ENCODE measurements at places on chromosomes 1 and 21. TPM values are rescaled to one million over a fixed set of nuclear protein-coding genes. Genes with fewer than 3 reads are reported as not detected.

DNA sequence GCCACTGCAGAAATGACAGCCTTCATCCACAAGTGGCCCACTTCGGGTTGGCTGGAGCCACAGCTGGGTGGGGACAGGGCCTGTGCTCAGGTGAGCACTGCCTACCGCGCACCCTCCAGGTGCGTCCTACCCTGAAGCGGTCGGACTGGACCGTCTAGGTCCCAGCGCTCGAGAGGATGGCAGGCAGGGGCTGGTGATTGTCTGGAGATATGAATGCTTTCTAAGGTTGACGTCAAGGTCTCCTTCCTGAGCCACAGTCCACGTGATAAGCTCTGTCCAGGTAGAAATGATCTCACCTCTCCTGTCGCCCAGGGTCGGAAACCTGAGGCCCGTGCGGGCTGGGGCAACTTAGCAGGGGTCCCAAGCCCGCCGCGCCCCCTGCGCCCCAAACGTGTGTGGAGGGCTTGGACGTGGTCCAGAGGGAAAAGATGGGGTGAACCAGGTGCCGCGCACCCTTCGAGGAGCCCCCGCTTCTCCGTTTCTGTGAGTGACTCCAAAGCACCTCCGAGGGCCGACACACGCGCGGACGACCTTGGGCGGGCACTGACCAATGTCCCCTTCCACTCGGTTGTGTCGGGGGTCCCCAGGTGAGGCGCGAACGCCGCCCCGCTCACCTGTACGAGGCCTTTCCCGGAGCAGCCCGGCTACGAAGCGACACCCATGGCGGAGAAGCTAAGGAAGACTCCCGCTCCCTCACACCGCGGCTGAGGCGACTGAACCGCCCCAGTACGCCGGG is 853 bp upstream of the DOP1B start:
- no peak for DNase-seq
- H3K27me3 ChIP-seq, result no peaks in the 10 kb centered on the region
- H3K27ac ChIP-seq, result peak overlapping the region; percentile 25
- peaks cover 10% of the 10 kb centered on the region for H3K4me1 ChIP-seq
- peaks cover 3% of the 10 kb centered on the region for H3K36me3 ChIP-seq
- H3K4me3 ChIP-seq, result peak overlapping the region; percentile 73

DNA sequence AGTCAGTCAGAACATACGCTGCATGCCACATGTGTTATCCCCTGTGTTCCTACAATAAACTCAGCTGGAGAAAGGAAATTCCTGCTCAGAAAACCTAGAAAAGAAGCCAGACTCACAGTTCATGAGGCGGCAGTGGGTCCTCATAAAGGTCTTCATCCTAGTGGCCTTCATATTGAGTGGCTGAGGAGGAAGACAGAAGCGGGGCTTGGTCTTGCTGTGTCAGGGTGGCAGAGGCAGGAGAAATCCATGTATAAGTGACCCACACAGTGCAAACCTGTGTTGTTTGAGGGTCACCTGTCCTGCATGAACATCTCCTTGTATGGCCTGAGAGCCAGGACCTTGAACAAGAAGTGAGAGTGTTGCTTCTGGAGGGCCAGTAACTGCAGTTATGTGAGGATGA is 4.0 kb upstream of the WNT3A start:
- DNase-seq, result no peak
- H3K27ac ChIP-seq, result no peak overlapping the region
- no peak overlapping the region for H3K4me3 ChIP-seq
- H3K36me3 ChIP-seq, result no peaks in the 10 kb centered on the region

GRCh38 chr21:41054018-41054578 is 113.9 kb upstream of the BACE2 start:
- no peak for DNase-seq
- no peaks in the 10 kb centered on the region for H3K36me3 ChIP-seq
- no peak overlapping the region for H3K27ac ChIP-seq
- H3K4me1 ChIP-seq, result no peaks in the 10 kb centered on the region

DNA sequence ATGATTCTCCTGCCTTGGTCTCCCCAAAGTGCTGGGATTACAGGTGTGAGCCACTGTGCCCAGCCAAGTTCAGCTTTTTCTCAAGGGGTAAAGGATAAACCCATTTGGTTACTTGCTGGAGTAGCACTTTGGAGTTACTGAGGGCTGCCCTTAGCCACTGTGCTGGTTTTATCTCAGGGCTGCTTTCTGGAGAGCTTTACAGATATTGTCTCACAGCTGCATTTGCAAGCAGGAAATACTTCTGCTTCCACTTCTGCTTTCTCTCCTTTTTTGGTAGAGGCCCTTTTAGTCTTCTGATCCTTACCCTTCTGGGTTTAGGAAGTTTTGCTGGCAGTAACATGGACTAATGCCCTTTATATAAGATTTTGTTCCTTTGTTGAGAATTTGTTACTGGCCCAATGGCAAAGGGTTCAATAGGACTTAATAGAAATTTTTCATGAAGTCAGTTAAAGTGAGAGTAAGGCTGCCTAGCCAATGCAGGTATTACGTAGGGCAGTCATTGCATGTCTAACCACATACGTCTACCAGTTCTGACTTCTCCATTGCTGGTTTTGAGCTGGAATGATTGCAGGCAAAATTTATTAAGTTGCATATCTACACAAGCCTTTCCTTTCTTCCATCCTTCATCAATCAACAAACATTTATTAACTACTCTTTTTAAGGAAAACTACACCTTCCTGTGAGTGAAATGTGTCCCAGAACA is 24.4 kb downstream of the CAP1 start:
- DNase-seq, result no peak
- peaks cover 12% of the 10 kb centered on the region for H3K4me1 ChIP-seq
- H3K27me3 ChIP-seq, result no peaks in the 10 kb centered on the region
- no peak overlapping the region for H3K27ac ChIP-seq

DNA sequence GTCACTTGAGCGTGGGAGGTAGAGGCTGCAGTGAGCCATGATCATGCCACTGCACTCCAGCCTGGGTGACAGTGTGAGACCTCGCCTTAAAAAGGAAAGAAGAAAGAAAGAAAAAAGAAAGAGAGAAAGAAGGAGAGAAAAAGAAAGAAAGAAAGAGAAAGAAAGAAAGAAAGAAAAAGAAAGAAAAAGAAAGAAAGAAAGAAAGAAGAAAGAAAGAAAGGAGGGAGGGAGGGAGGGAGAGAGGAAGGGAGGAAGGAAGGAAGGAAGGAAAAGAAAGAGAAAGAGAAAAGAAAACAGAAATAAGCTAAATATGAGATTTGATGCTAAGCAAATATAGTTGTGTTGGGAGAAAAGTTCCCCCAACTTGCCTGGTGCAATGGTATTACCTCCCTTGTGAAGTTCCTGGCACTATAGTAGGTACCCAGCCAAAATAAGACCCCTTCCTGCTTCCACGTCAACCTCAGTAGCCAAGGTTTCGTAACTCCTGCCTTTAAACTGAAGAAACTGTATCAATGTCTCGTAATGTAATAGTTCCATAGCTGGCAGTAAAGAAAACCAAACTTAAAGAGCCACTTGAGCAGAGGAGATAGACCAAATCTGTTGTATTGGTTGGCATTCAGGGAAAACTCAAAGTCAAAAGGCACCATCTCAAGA is 88.1 kb upstream of the HNRNPU start:
- no peaks in the 10 kb centered on the region for H3K36me3 ChIP-seq
- H3K4me3 ChIP-seq, result no peak overlapping the region

DNA sequence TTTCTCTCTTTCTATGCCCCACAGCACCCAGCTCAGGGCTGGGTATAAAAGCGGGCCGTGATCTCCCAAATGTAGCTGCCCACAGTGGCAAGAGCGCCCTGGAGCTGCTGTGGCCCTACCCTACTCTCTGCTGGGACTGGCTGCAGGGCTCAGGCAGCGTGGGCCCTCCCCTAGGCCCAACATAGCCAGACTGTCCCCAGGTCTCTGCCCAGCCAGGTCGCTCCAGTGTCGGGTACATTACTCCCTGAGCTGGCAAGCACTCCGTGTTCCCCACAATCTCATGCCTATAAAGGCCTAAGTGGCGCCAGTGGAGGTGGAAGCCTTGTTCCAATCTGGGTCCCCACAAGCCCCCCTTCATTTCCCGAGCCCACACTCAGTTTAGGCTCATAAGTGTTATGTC is 66.2 kb downstream of the GLIS1 start:
- H3K27me3 ChIP-seq, result no peaks in the 10 kb centered on the region
- no peak overlapping the region for H3K4me3 ChIP-seq
- peaks cover 7% of the 10 kb centered on the region for H3K4me1 ChIP-seq
- no peak overlapping the region for H3K27ac ChIP-seq
- DNase-seq, result no peak
- H3K36me3 ChIP-seq, result peaks cover 3% of the 10 kb centered on the region

GRCh38 chr1:43550598-43551246 is 20.0 kb downstream of the PTPRF start:
- no peaks in the 10 kb centered on the region for H3K27me3 ChIP-seq
- H3K4me1 ChIP-seq, result peaks cover under 1% of the 10 kb centered on the region
- H3K27ac ChIP-seq, result no peak overlapping the region
- peaks cover 7% of the 10 kb centered on the region for H3K36me3 ChIP-seq

DNA sequence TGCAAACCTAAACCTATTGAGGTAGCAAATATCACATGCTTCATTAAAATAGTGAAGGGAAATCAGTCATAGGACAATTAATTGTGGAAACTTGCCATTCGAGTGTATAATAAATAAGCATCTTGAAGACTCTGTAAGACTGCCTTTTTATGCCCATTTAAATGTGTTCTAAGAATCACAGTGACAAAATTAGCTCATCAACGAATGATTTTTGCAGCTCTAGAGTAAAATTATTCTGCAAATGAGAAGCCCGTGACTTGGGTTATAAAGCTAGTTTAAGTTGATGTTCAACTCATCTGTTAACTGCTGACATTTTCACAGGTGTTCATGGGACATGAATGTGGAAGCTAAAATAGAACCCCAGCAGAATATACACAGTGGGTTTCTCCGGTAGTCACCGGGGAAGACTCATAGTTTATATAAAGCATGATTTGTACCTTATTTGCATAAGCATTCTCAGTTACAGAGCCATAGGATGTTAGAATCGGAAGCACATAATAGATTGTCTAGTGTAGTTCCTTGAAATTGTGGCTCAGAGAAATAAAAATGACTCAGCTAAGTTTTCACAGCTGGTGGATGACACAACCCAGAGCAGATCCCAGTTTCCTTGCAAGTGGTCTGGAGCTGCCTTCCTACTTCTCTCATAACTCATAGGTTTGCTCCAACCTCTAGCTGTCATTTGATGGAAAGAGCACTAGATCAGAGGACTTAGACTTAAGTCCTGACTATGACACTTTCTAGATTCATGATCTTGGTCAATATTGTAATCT is 107.3 kb downstream of the UCHL5 start:
- no peaks in the 10 kb centered on the region for H3K36me3 ChIP-seq
- no peaks in the 10 kb centered on the region for H3K27me3 ChIP-seq
- peak overlapping the region; percentile 54 for H3K27ac ChIP-seq
- H3K4me1 ChIP-seq, result peaks cover 18% of the 10 kb centered on the region

DNA sequence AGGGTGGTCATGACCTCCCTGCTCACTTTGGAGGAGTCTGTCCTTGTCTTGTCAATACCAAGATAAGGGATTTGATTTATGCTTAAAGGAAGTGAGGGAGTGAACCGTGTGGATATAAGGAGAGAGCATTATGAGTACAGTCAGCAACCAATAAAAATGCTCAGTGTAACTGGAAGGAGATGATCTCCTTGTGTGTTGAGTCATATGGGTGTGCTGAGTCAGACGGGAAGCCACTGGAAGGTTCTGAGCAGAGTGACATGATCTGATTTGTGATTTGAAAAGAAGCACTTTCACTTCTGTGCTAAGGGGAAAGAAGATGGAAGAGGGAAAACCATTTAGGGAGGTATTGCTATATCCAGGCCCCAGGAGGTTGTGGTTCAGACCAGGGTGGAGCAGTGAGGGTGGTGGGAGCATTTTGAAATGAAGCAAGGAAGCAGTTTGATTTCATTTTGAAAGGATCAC is 2.5 kb upstream of the BCL10 start:
- H3K4me1 ChIP-seq, result peaks cover 29% of the 10 kb centered on the region
- no peaks in the 10 kb centered on the region for H3K36me3 ChIP-seq
- H3K4me3 ChIP-seq, result peak overlapping the region; percentile 36
- DNase-seq, result peak; percentile 94

GRCh38 chr1:98874828-98875227 is 129.8 kb downstream of the PLPPR5 start:
- H3K36me3 ChIP-seq, result no peaks in the 10 kb centered on the region
- no peak overlapping the region for H3K4me3 ChIP-seq
- no peaks in the 10 kb centered on the region for H3K27me3 ChIP-seq
- no peaks in the 10 kb centered on the region for H3K4me1 ChIP-seq
- no peak overlapping the region for H3K27ac ChIP-seq
- no peak for DNase-seq

GRCh38 chr21:38985568-38986378 is 180.0 kb downstream of the ETS2 start:
- H3K27me3 ChIP-seq, result peaks cover 30% of the 10 kb centered on the region
- no peak overlapping the region for H3K4me3 ChIP-seq
- H3K4me1 ChIP-seq, result peaks cover 38% of the 10 kb centered on the region
- no peaks in the 10 kb centered on the region for H3K36me3 ChIP-seq
- peak; percentile 87 for DNase-seq

DNA sequence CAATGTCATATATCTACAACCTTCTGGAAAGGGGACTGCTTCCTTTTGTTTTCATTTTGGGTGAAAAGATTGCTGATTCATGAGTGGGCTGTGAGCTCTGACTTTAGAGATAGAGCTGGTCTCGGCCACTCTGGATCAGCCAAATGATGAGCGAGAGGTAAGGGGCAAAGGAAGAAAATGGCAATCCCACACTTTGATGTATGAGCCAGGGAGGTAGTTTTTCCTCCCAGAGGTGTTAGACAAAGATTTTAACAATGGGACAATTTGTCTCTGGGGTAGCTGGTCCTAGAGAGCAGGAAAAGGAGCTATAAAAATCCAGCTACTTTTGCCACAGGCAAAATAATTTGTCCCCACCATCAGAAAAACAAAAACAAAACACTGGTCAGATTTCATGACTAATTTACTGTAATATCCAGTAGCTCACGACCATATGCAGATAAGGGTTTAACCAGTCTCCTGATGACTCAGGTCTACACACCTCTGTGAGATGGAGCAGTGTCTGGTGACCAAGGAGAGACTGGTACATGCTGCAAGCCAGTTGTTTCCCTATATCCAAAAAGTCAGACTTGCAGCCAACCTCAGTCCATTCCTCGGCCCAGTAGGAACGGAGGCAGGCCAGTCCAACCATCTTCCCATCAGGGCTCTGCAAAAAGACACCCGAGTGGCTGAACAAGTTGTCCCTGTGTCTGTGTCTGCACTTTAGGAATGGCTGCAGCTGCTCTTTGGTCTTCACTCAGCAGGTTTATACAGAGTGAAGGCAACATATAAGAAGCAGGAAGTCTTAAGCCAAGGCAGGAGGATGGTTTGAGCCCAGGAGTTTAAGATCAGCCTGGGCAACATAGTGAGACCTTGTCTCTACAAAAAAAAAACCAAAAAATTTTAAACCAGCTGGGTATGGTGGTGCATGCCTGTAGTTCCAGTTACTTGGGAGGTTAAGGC is 29.2 kb downstream of the DNASE2B start:
- H3K4me1 ChIP-seq, result peaks cover 8% of the 10 kb centered on the region
- H3K4me3 ChIP-seq, result no peak overlapping the region
- peak; percentile 61 for DNase-seq
- no peaks in the 10 kb centered on the region for H3K27me3 ChIP-seq

The ZBTB8A gene
- 5.2 TPM for total RNA-seq

The MAP3K7CL gene
- 75.2 TPM for total RNA-seq

The C1orf210 gene
- total RNA-seq, result 0.84 TPM
